ENCODE measurements at places on chromosomes 1 and 21.

DNA sequence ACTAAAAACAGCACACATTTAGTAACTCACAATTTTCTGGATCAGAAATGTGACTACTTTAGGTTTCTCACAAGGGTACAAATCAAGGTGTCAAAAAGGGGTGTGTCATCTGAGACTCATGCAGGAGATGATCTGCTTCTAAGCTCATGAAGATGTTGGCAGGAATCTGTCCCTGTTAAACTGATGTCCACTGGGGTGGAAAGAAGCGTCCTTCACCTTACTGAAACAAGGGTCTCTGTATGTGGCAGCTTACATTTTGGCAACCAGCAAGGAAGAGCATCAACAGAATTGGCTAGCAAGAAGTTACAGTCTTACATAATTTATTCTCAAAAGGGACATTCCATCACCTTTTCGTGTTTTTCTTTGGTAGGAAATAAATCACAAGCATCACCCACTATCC is 1223.8 kb downstream of the AMY1C start:
- DNase-seq, result no peak

DNA sequence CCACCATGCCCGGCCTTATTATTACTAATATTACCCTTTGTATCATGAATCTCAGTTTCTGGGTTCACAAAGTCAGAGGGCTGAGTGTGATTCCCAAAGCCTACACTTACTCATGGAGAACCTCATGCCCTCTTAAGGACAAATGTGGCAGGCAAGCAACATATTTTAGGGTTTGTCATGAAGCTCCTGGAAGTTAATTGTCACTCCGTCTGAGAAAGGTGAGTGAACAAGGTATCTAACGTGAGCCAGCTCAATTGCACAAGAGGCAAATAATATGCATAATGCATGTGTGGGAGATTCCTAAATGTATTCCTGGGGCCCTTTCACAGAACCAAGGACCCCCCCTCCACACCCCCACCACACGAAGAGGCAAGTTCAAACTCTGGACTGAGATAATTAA is 10.1 kb upstream of the TIAM1 start:
- no peak for DNase-seq

- DNase-seq, result no peak
These were observed 101.8 kb downstream of the PRDM16 start for GRCh38 chr1:3170561-3171453.

GRCh38 chr1:9843576-9843945 is 19.8 kb upstream of the CLSTN1 start:
- no peak for DNase-seq

DNA sequence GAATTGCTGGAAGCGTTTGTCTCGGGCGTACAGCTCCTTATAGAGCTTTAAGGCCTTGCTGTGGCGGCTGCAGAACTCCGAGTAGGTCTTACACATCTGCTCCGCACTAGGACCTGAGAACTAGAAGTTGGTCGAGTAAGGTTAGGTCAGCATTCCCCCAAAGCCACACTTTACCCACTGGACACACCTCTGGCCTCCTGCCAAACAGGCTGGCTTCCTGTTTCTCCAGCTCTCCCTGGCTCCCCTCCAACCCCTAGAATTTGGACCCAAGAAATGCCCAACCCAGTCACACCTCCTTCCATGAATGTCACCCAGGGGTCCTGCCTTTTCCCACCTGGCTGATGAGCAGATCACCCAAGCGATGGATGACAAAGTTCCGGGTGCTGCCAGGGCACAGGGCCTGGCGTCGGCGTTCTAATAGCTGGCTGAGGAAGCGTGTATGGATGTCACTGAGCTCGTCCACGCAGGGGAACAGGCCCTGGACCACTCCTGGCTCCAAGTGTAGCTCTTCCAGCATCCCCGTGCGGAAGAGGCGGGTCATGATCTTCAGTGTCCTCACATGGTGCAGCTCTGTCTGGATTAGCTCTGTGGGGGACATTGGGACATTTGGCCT is 15.6 kb downstream of the ARHGEF2 start:
- DNase-seq, result no peak

Measured in HFF-Myc (cell line).